ENCODE measurements at places on chromosomes 2 and 18.
A peak's percentile ranks its signal among the peaks of the same experiment; 100 is the strongest.

DNA sequence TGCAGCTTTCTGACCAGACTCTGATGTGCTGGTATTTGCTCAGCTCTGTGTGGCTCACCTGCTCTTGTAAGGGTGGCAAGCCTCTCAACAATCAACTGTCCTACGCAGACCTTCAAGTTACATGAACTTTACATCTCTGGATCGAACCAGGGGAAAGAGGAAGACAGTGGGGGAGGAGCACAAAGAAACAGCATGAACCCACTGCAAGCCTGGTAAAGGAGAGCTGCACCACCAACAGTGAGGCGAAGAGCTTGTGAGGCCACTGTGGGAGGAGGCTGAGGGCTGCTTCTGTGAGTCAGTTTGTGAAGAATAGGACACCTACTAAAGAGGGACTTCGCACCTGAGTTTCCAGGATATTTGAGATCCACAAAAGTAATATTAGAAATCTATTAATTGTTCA is 18.8 kb upstream of the FAM110C start:
- no peak for DNase-seq

- no peak for DNase-seq
These were observed 4.0 kb downstream of the REEP1 start for GRCh38 chr2:86333378-86333777.

DNA sequence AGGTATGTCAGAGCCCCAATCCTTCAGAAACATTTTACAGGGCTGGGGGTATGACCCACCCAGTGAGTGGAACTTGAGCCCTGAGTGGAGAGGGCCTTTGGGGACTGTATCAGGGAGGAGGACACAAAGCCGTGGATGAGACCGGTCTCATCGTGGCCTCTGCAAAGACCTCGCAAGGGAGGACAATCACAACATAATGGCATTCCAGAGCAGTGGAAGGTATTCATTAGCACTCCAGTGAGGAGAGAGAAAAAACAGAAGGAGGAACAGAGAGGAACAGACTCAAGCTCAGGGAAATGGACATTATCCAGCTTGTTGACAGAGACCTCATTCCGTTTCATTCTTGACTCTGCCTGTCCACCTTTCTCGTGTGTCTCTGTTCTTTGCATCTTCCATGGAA is 38.8 kb upstream of the CTAGE1 start:
- DNase-seq = no peak

- no peak for DNase-seq
These were observed 10.7 kb downstream of the C2orf74 start for GRCh38 chr2:61172671-61173070.

GRCh38 chr2:218010140-218010983 is 7.6 kb upstream of the TNS1 start:
- peak; percentile 20 for DNase-seq

DNA sequence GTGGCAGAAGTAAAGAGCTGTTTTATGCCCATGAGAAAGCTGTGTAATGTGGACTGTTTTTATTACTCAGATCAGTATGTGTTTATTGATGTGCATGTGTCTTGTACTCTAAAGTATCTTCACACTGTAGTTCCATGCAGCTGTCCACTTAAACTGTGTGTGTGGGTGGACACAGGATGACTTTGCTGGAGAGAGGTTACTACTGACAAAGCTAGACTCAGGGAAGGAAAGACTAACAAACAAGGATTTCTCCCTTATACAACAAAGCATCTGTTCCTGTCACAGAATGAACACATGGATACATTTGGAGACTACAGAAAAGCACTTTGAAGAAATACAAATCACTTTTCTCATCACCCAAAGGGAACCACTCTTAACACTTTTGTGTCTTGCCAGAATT is 10.0 kb downstream of the FHOD3 start:
- DNase-seq = no peak

DNA sequence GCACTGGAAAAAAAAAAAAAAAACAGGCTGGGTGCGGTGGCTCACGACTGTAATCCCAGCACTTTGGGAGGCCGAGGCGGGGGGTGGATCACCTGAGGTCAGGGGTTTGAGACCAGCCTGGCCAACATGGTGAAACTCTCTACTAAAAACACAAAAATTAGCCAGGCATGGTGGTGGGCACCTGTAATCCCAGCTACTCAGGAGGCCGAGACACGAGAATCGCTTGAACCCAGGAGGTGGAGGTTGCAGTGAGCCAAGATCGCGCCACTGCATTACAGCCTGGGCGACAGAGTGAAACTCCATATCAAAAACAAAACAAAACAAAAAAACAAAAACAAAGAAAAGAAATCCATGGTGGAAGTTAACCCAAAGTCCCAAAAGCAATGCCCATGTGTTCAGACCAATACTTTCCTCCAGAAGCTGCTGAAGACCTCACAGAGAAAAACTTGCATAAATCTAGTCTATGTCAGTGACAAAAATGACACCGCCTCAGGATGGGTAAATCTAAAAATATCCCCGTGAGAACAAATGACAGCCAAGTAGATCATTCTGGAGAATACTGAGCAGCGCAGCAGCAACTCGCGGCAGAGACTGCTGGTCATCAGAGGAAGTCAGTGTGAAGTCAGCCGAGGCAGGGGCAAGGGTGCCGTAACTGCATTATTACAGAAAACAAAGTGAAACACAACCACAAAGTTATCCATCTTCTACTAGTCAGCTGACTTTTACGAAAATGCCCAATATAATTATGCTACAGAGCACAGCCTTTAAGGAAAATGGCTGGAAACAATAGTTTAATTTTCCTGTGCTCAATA is 41.0 kb downstream of the LPIN2 start:
- peak; percentile 57 for DNase-seq
